NCI-H1105 (cell line): ENCODE measurements at places on chromosomes 11 and 22.

GRCh38 chr11:115258216-115258615, 246.0 kb downstream of the CADM1 start:
- no peak for DNase-seq

DNA sequence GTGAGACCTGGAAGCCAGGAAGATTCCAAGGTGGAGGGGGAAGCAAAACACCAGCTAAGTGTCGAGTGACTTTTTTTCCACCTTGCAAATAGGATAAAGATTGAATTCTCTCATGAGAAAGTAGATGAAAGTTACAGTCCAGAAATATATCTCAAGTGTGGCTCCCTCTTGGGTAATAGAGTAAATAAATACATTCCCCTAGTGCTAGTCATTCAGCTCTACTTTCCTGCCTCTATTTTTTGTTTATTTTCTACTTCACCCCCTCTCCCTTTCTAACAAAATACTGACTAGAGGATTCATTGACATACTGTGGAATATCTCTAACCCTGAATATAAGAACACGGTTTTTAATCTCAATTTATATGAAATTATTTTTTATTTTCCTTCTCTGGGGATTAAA, 19.2 kb upstream of the OOSP4B start:
- no peak for DNase-seq

DNA sequence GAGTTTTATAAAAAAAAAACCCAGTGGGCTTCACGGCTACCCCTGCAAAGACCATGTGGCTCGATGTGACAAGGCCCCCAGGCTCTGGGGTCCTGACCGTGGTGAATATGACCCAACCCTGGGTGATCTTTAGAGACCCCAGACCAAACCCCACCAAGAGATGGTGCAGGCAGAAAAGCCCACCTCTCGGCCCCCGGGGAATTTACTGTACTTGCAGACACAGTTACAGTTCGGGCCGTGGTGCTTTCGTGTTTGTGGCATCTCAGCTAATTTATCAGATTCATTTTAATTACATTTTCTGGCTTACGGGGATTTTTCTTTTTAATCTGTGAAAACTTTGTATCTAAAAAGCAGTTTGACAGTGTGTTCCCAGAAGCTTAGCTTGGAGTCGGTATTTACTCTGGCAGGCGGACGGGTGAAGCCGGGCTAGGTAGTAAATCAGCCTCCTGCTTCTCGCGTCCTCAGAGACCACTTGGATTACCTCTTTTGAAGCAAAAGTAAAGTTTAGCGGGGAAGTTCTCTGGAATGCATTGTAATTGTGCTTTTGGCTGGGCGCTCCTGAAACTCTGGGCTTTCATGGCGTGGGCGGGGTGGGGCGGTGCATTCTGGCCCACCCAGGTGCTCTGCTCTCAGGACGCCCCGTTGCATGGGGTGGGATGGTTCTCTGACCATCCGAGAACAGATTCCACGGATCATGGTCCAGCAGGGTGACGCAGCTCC, 25.3 kb downstream of the ANO1 start:
- DNase-seq: no peak

- DNase-seq: peak; percentile 65
Observed at GRCh38 chr22:46150034-46150654, at the start of gene PPARA. Gene PPARA (plus strand): TSS chr22:46150526. CDS start chr22:46198384, 47,858 bp downstream.

DNA sequence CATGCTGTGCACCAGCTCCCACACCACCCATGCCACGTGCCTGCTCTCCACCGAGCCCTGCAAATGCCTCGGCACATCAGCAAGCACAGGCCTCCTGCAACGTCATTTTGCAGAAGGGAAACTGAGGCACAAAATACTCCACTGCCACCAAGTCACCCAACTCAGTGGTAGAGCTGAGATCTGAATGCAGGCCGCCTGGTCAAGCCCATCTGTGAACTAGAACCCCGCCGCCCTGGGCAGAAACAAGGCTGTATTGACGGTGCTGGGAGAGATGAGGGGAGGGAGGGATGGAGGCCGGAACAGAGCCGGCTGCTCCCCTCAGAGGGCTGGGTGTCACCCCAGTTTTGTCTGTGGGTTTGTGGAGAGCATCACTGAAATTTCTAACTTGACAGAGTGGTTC, 81.4 kb downstream of the CDKN1C start:
- DNase-seq: no peak

GRCh38 chr11:64864473-64865285, 13.7 kb downstream of the EHD1 start:
- DNase-seq: no peak

- DNase-seq: no peak
Observed at GRCh38 chr22:27724157-27724556, 77.4 kb downstream of the MN1 start.

- DNase-seq: peak; percentile 94
Observed at GRCh38 chr11:130181295-130182272, 22.0 kb downstream of the ST14 start.

DNA sequence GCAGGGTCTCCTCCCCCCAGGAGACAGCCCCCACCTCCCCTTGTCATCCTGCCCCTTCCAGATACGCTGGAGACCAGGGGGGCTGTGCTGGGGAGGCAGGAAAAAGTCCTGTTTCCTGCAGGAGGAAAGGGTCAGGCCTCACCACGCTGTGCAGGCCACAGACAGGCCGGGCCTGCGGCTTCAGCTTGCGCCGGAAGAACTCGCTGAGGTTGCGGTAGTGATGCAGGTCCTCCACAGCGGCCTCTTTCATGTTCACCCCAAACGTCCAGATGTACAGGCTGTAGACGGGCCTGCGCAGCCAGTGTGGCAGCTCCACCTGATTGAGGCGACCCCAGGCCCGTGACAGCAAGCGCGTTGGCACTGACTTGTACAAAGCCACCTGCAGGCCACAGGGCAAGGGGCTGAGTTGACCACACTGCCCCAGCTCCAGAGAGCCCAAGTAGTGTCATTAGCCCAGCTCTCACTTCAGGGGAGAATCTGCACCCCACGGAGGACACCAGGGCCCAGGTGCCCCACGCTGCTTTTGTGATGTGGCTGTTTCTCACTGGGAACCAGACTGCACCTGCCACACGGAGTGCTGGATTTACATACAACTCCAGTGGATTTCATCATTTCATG, 40.4 kb downstream of the PISD start:
- DNase-seq: no peak

GRCh38 chr11:79575701-79576100, 134.9 kb upstream of the TENM4 start:
- no peak for DNase-seq

- DNase-seq: no peak
Observed at GRCh38 chr11:1487091-1487850, 692 bp upstream of the MOB2 start.
